ENCODE measurements at places on chromosomes 2 and 18.

GRCh38 chr18:57664568-57665165 lies 43.0 kb upstream of the NARS1 start:
- DNase-seq = no peak

- no peak for DNase-seq
Observed at GRCh38 chr2:207951734-207952470, 73.4 kb downstream of the PLEKHM3 start.

- no peak for DNase-seq
Observed at GRCh38 chr2:204280262-204280668, 265.0 kb upstream of the PARD3B start.

DNA sequence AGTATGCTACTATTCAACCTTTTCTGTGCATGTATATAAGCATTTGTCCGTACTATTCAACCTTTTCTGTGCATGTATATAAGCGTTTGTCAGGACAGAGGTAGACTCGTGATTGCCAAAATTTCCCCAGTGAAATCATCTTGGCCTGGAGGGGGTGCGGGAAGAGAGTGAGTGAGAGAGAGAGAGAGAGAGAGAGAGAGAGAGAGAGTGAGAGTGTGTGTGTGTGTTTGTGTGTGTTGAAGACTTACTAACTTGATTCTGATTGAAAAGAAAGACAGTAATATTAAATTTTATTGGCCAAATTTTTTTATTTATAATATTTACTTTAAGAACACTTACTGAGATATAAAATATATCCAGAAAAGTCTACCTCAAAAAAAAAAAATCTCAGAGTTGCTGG lies 19.1 kb downstream of the FAM117B start:
- DNase-seq = no peak

DNA sequence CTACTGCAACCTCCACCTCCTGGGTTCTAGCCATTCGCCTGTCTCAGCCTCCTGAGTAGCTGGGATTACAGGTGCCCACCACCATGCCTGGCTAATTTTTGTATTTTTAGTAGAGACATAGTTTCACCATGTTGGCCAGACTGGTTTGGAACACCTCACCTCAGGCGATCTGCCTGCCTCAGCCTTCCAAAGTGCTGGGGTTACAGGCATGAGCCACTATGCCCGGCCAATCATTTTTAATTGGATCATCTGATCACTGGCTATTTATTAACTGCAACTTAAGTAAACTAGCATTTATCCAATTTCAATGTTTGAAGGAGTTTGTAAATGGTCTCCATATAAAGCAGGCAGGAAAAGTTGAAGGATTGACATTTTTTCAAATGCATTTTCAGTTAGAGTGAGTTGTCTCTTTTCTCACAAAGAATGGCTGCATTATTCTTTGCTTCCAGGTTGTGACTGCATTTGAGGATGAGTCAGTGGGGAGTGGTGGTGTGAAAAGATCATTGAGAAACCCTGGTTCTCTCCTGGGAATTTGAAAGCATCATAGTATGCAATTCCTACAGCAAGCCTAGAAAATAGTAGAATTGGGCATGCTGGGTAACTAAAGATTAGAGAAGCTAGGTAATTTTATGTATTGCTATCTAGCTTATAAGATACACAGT lies 431.1 kb upstream of the ZEB2 start:
- no peak for DNase-seq

DNA sequence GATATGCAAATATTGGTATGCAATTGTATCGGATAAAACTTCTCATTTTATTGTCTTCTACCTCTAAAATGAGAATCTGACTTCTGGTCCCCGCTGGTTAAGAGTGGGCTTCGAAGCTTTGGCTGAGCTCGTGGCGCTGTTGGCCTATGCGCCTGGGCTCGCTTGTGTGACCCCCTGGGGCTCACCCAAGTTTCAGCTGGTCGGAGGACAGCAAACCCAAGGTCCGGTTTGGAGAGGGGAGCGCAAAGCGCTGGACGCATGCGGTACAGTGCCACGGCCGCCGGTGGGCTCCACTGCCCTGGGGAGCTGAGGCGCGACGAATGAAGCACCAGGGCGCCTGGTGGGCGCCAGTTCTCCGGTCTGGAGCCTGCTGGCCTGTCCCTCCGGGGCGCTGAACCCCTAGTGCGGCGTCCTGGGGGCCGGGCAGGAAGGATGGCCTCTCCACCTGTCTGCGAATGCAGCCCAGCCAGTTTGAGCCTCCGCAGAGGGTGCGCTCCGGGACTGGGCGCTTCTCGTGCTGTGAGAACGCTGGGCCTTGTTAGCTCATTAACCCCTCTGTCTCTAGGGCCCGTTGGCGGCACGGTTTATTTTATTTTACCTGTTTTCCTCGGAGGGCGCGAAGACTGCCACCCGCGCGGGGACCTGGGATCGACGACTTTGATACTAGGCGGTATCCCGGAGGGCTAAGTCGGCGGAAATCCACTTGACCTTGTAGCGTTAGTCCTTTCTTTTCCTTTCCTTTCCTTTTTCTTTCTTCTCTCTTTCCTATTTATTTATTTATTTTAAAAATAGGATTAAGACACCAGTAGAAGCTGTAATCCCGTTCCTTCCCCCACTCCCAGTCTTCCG lies 10.4 kb downstream of the MEIS1 start:
- DNase-seq = no peak

DNA sequence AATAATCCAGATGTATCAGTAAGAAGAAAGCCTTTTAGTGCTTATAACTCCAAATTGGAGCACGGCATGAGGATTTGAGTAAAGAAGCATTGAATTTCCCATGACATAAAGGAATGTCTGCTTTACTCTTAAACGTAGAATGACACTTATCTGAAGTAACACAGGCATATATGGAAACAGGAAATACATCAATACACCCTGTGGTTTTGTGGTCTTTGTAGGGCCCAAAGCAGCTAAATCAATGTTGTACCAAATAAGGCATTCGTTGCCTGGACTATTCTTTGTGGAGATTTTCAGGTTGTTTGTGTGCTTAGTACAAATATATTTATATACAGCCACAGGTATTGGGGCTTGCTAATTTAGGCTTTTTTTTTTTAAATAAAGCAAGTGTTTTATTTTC lies 660.5 kb downstream of the LRRTM4 start:
- no peak for DNase-seq

DNA sequence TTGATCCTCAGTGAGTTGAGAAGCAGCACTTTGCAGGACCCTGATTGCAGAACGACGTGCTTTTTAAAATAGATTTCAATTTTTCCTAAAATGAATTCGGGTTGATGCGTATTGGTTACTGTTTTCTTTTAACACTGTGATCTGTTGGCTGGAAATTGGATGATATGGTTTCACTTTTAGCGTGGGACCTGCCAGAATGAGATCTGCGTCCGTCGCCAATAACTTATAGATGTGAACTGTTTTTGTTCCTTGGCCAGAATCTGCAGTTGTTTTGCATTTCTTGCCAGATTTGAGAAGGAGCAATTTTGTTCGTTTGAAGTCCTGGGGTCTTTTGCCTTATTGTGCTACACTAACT lies 703 bp downstream of the UGGT1 start:
- no peak for DNase-seq
